ENCODE measurements at places on chromosomes 16 and 17.

- no peak for DNase-seq
Measured at GRCh38 chr16:68468842-68469241, 20.5 kb upstream of the SMPD3 start.

DNA sequence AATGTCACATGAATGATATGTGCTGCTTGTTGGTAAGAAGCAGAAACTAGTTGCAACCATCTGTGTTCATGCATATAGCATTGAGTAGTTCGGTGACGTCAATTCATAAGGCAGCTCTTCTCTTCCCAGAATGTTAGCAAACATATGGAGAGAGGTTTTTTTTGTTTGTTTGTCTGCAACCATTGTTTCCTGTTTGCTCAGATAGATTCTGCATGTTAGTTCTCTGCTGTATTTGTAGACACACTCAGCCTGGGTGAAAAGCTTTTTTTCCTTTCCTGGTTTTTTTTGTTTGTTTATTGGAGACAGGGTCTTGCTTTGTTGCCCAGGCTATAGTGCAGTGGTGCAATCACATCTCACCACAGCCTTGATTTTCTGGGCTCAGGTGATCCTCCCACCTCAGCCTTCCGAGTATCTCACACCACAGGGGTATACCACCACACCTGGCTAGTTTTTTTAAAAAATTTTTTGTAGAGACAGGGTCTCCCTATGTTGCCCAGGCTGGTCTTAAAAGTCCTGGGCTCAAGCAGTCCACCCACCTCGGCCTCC, 16.7 kb downstream of the WSB1 start:
- no peak for DNase-seq

DNA sequence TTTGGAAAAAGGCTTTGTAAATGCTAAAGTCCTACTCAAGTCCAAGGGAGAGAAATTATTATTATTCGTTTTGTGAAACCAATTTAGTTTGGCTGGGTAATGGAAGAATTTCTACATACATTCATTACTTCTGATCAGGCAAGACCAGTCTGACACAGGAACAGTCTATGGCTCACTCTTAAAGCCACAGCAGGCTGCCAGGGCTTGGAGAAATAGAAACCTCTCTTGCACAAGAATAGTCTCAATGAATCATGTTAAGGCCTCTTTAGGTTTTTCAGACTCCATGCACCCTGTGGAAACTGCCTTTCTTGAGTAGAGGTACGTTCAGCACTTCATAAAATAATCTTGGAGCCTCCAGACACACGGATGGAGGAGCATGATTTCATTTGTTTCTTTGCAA, 167.7 kb downstream of the IRX3 start:
- no peak for DNase-seq

DNA sequence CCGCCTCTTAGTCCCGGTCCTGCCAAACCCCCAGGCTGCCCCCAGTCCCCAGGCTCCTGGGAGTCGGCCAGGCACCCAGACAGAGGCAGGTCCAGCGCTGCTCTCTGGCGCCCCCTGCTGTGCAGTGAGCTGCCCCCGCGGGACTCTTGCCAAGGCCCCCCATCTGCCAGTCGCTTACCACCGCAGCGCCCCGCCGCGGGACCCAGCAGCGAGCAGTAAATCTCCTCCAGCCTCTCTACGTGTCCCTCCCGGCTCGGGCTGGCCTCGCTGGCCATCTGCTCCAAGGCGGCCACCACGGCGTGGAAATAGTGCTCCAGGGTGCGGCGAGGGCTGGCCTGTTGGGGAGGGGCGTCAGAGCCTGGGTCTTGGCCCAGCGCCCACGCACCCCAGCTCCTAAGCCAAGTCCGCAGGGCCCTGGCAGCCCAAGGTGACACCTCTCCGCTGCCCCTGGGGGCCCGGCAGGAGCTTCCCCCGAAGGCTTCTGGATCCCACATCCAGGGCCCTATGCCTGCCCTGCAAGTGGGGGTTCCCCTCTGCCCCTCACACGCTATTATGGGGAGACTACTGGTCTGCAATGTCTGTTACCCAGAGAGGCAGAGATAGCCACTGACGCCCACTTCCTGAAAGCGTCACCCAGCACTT, 33.7 kb upstream of the MFSD6L start:
- peak; percentile 13 for DNase-seq

GRCh38 chr17:61402073-61402541, 2.5 kb downstream of the TBX2 start:
- no peak for DNase-seq

DNA sequence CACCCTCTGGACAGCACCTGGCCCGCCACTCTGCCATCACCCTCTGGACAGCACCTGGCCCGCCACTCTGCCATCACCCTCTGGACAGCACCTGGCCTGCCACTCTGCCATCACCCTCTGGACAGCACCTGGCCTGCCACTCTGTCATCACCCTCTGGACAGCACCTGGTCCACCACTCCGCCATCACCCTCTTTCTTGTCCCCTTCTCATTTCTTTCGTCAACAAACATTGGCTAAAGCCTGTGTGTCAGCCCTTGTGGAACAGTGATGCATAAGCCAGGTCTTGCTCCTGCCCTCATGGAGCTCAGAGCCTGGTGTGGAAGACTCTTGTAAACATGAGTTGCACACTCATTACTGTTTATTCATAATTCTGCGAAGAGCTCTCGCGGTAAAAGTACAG, 31.2 kb downstream of the CDK5R1 start:
- no peak for DNase-seq

DNA sequence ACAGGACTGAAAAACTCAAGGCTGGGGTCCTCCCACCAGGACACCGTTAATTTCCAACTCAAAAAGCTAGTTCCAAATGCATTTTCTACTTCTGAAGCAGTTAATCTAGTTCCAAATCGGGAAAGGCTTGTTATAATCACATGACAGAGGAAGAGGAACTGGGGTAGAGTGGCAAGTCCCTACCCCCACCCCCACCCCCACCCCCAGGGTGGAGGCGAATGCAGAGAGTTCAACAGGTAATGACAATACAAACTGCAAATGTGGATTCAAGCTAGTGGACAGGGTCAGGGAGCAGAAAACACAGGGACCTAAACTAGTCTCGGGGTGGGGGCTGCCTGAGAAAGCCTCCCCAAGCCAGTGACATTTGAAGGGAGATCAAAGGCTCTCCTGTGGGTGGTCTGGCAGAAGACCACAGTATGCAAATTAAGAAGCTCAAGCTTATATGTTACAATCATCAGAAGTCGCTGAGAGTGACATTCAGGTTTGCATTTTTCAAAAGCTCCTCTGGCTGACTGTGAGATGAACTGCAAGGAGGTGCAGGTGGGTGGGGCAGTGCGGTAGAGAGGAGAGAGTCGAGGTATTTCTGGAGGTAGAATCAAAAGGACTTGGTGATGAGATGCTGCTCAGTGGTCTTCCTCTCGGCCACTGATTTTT, 56.4 kb upstream of the SLC25A19 start:
- DNase-seq: no peak

DNA sequence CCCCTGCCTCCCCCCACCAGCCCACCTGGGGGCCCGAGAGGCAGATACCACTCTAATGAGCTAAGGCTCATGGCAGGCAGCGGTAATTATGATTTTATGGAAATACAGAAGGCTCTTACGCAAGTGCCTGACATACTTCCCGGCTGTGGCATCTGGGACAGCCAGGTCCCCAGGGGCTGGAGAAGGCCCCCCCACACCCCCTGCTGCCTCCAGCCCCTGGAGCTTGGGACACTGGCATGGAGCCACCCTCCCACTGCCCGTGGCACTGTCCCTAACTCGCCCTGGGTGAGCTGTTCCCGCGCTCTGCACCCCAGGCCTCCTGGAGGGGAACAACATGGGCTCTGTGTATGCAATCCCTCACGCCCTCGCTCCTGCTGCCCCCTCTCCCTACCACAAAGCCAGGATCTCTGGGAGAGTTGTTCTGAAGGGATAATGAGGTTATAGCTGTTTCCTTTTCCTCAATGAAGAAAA, 5.4 kb upstream of the STAC2 start:
- DNase-seq: no peak

- no peak for DNase-seq
Measured at GRCh38 chr16:20410121-20410723, 888 bp downstream of the ACSM5 start.

- no peak for DNase-seq
Measured at GRCh38 chr17:81866440-81867169, 4.5 kb downstream of the ARHGDIA start.

- no peak for DNase-seq
Measured at GRCh38 chr17:80689129-80689619, 144.5 kb downstream of the RPTOR start.

- no peak for DNase-seq
Measured at GRCh38 chr17:36727052-36727451, 125.7 kb downstream of the MRM1 start.

GRCh38 chr16:49485663-49486062, 112.1 kb downstream of the C16orf78 start:
- no peak for DNase-seq

GRCh38 chr17:37111329-37111728, 162.6 kb downstream of the AATF start:
- no peak for DNase-seq

DNA sequence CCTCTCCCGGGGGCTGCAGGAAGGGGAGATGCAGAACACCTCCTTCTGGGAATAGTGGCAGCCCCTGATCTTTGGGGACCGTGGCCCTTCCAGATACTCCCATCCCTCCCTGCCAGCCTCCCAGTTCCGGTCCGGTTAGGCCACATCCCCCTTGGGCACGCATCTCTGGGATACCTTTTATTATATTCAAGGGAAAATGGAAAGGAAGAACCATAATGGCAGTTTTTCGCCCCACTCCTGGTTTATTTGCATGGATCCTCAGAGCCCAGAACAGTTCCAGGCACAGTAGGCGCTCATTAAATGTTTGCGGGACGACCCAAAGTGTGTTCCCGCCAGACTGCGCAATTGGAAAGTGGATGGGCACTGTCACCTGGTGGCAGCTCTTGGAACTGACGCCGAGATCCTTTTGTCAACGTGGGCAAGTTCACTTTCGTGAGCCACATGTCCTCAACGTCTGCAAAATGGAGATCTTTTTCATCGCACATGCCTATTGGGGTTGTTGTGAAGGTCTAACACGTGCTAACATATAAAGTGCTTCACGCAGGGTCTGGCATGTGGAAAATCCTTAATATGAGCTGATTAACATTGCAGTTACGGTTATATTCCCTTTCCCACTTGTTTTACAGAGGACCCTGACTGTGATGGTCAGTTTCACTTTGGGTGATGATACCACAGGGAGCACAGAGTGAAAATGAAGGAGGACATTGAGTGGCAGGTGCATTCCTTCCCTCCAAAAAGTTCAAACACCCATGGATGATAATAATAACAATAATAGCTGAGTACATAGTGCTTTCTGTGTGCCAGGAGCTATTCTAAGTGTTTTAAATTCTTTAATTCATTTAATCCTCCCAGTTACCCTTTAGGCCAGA, 1.7 kb upstream of the GPRC5B start:
- peak; percentile 73 for DNase-seq

DNA sequence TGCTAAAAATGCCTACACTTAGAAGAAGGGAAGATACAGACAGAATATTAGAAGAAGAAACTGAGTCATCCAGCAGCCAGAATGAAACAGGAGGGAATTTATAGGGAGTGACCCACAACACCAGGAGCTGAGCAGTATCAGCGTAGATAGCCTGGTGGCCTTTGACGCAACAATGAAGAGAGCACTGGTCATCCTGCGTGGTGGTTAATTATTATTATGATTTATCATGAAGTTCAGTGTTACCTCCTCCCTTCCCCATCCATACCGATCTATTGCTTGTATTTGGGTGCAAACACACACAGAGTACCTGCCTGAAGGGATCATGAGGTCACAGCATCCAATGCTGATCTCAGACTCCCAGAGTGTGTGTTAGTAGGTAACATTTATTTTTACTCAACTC, 38.5 kb downstream of the ERCC4 start:
- no peak for DNase-seq

DNA sequence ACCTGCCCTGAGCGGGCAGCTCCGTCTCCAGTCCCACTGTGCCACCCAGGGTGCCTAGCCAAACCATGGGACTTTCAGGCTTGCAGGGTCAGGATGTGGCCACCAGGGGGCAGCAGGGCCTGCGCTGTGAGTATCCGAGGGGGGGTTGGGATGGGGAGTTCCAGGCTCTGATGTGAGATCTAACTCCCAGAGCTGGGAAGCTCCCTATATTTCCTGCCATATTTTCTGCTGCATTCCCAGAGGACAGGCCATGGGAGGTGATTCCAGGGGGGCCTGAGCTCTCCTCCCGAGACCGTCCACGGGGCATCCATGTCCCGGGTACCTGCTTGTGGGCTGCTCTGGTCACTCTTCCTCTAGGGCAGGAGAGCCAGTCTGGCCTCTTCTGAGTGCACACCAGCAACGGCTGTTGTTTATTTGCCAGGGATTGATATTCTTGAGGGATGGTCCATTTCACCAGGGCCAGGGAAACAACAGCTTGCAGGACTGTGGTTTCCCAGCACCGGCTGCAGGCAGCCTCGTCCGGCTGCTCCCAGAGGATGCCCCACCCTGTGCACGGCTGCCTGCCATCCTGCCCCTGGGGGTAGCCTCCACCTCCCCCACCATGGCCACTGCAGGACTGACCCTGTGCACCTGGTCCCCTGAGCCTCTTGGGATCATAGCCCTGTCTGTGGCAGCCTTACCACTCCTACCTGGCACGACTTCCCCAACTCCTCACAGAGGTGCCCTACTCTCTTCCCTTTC, 1.2 kb downstream of the GPR142 start:
- peak; percentile 84 for DNase-seq

DNA sequence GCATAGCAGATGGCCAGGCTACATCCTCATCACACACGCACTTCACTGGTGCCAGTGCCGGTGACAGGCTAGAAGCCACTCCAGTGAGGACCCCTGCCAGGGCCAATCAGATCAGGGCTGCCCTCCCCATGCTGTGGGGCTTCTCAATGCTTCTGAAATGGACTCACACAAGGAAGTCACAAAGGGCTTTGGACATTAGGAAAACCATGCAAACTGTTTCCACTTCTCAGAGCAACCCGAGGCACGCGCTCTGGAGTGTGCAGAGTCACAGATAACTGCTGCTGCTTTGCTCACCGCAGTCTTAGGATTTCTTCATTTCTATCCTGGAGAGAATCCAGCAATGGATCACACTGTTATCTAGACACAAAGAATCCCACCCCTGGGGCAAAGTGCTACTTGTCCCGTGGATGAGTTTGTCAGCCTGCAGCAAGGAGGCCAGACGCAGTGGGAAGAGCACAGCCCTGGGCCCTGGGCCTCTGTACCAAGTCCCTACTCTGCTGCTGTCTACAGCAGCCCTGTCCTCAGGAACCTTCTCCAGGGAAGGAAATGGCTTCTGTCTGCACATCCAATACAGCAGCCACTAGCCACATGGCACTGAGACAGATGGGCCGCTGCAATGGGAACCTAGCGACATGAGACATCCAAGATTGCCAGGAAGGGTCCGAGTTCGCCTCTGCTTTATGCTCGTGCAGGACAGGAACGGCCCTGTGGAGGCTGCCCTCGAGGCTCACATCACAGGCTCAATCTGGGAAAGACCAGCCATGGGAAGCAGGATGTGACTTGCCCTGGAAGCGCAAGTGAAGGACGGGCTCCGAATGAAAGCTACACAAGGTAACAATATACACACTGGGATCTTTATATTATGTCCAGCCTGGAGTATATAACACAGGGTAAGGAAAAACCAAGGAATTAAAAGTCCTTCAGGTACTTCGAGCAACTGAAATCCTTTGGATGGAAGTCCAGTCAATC, 169.3 kb downstream of the ZFHX3 start:
- no peak for DNase-seq

Measured in cerebellum (tissue), 4 donors.